NCI-H1092 treated with DMSO at 0.1 percent for 48 hours (cell line): ENCODE measurements at places on chromosomes 3 and 15.

- no peak for DNase-seq
Observed at GRCh38 chr15:44489464-44489863, 47.5 kb upstream of the EIF3J start.

GRCh38 chr15:90620379-90621067 is 90.8 kb downstream of the CRTC3 start:
- DNase-seq = no peak

- DNase-seq = no peak
Observed at GRCh38 chr15:52529341-52529924, 753 bp upstream of the MYO5A start.

DNA sequence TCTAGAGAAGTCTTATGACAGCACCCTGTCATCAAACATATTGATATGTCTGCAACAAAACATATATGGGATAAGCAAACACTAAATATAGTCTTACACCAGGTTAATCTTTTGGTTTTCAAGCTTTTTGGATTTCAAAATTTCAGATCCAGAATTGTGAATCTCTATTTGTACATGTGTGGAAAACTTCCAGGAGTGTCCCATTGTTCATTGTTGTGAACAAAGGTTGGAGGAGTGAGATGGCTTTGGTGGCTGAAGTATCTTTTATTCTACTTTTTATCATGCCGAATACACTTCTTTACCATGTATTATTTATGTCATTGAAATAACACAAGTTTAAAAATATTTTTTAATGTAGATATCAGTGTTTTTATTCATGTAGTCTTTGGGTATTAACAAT is 5.9 kb upstream of the FHIT start:
- DNase-seq = no peak

DNA sequence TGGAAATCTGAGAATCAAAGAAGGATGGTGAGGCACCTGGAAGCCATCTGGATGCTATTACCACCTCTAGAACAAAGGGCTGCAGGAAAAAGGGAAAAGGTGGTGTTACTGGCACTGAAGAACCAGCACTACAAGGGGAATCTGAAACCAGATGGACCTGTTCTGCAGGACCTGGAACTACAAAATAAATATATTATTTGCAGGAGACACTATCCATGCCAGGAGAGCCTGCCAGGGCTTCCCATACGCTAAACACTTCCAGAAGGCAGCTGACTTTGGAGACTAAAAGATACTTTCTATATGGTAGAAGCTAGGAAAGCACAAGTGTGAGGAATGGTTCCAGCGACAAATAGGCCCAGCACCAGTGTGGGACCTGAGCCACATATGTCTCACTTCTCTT is 83.4 kb upstream of the POU1F1 start:
- no peak for DNase-seq

GRCh38 chr3:149330609-149331331 is 2.7 kb downstream of the TM4SF18 start:
- peak; percentile 88 for DNase-seq

GRCh38 chr3:194810076-194810475 is 124.4 kb downstream of the FAM43A start:
- no peak for DNase-seq

DNA sequence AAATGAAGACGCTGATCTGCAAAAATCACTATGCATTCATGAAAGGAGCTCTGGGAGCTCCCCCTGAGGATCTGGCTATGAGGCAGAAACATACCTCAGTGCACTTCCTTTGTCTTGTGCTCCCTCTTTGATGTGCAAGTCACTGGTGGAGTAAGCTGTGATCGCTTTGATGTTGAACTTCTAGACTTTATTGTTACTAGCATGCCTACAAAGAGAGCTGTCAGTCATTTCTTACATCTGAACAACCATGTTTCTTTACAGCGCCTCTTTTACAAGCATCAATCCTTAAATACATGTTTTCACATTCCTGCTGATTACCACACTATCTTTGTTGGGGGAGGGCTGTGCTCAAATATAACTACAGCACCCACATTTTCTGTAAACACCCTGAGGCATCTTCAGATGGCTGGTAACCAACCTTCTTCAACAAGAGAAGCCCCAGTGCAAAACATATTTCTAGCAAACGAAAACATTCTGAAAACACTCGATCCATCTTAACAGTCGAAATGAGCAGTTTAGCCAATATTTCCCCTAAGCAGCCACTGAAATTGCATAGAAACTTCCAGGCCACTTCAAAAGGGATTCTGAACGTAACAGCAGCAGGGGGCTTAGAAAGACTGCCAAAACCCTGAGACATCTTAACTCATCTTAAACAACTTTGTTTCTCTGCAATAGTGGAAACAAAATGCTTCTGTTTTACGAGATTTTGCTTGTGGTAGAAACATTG is 101.9 kb upstream of the ICE2 start:
- no peak for DNase-seq

GRCh38 chr3:170397685-170398084 is 21.0 kb upstream of the CLDN11 start:
- no peak for DNase-seq

DNA sequence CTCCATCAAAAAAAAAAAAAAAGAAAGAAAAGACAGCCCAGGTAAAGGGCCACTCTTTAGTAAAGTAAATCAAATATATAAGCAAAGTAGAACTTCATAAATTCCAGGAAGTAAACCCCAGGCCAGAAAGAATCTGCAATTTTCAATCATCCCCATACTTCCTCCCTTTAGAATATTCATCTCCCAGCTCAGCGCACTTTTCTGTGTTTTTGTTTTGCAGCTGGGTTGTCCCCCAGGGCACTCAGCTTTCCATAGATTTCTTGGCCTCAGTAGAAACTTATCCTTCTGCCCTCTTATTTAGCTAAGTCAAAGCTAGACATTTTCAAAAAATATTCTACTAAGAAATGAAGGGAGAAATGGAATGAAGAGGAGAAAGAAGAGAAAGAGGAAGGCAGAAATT is 24.0 kb upstream of the SPRED1 start:
- DNase-seq = no peak

DNA sequence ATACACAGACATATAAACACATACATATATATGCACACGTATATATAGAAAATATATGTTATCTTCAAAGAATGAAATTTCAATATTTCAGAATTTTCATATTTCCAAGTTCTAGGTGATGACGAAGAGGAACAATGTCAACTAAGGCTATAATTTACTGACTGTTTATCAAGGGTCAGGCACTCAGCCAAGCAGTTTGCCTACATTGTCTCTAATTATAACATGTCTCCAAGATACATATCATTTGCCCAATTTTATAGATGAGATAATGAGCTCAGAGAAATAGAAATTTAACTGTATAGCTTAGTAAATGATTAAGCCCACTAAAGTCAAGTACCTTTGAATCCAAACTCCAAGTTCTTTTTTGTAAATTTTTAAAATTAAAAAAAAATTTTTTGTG is 99.9 kb upstream of the PLSCR4 start:
- DNase-seq = no peak

DNA sequence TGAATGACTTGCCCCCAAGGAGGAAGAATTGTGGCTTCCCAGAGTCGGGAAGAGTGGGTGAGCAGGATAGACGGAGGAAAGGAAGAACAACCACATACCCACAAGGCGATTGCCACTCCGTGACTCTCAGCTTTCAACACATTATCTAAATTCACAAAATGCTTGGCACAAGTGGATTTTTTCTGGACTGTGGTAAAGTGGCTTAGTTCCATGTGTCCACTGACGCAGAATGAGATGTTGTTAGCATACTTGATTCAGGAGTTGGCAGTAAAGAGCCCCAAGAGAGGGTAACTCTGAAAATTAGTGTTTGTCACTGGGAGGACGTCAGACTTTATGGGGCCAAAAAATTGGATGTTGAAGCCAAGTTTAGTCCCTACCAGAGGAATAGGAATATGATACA is 198.8 kb upstream of the CTNNB1 start:
- DNase-seq = no peak

GRCh38 chr3:197427021-197427420 is 128.6 kb upstream of the DLG1 start:
- no peak for DNase-seq

DNA sequence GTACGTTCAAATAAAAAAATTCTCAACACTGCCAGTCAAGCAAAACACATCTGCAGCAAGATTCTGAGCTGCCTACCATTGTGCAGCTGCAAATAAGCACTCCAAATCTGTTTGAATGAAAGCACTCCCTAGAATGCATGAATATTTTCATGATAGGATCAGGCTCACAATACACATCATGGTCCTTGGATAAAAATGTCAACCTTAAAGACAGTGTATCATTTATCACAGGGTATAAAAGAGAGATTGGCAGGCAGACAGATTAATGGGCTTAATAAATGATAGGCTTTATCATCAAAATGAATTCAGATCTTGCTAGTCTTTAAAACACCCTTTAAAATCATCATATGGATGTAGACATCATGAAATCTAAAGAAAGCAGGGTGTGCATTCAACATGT is 9.2 kb downstream of the RYR3 start:
- DNase-seq = no peak

DNA sequence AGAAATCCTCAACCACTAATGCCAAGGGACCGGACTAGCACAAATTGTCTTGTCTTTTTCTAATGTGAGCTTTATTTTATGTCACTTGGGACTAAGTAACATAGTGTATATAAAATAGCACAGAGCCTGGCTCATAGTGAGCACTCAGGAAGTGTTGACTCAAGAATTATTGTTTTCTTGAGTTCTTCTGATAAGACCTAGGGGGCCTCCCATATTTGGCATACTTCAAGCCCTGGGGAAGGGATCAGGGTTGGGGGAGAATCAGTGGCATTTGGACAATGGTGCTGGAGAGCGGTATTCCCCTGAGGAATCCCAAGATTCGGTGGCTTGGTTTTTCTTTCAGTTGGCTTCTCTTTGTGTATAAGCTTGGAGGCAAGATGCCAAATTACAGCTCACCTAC is 19.4 kb downstream of the ZNF80 start:
- DNase-seq = no peak

- DNase-seq = no peak
Observed at GRCh38 chr3:74537857-74538256, 76.6 kb downstream of the CNTN3 start.

GRCh38 chr3:40477666-40478065 is 744 bp downstream of the ZNF619 start:
- no peak for DNase-seq

DNA sequence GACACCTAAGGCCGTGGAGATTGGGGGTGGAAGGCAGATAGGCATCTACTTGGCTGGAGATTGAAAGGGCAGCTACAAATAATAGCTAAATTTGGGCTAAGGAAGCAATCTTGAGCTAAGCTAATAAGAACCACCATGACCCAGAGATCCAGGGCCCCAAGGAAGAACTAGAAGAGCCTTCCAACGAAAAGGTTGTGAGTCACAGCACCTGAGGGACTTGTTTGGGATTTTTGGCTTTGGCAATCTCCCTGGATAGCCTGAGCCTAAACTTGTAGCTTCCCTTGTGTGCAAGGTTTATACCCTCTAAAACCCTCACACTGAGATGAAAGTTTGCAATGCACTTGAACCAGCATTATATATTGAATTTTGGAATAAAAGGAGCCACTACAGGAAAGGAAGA is 364.0 kb upstream of the IL12A start:
- DNase-seq = no peak

- DNase-seq = no peak
Observed at GRCh38 chr3:48157202-48157840, 30.9 kb downstream of the CDC25A start.
